ENCODE measurements at places on chromosomes 13 and 19.

- DNase-seq = no peak
Measured at GRCh38 chr19:40601134-40601974, at the start of gene LTBP4. LTBP4 (plus strand) TSS chr19:40601369; CDS start chr19:40601388, 19 bp downstream.

- no peak for DNase-seq
Measured at GRCh38 chr19:35249146-35249847, 495 bp downstream of the LSR start.

DNA sequence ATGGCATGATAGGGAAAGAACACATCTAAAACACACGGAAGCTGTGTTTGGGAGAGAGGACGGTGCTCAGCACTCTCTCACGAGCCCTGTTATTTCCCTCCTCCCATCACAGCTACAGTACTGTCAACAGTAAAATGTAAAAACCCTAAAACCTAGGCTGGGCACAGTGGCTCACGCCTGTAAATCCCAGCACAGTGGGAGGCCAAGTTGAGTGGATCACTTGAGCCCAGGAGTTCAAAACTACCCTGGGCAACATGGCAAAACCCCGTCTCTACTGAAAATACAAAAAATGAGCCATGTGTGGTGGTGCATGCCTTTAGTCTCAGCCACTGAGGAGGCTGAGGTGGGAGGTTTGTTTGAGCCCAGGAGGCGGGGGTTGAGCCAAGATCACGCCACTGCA, 54.8 kb downstream of the FOXO1 start:
- DNase-seq = no peak

GRCh38 chr13:31982124-31982523, 49.5 kb upstream of the FRY start:
- DNase-seq = no peak

GRCh38 chr13:33466262-33466661, 180.7 kb upstream of the STARD13 start:
- no peak for DNase-seq

DNA sequence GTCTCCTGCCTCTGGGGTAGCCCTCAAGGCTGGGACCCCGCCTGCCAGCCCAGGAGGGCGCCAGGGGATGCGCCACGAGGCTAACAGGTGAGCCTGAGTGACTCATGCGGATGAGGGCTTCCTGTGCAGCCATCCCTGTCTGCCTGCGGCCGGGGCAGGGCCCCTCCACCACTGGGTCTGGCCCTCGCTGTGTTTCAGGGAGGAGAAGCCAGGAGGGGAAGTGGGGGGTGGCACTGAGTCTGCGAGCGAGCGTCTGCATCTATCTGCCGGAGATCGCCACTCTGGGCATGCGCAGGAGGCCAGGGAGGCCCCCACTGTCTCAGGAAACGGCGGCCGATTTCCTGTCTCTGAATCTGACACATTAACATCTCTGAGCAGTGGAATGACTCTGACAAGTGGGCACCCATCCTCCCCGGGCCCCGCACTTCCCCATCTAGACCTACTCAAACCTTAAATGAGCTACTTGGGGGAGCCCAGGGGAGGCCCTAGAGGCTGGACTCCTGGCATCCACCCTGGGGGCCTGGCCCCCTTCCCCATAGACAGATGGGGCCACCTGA, 19.7 kb downstream of the RFX1 start:
- DNase-seq = peak; percentile 99

GRCh38 chr19:19425170-19425875, 19.8 kb downstream of the GATAD2A start:
- DNase-seq = no peak

GRCh38 chr19:5824751-5825150, 14.8 kb downstream of the FUT6 start:
- no peak for DNase-seq

DNA sequence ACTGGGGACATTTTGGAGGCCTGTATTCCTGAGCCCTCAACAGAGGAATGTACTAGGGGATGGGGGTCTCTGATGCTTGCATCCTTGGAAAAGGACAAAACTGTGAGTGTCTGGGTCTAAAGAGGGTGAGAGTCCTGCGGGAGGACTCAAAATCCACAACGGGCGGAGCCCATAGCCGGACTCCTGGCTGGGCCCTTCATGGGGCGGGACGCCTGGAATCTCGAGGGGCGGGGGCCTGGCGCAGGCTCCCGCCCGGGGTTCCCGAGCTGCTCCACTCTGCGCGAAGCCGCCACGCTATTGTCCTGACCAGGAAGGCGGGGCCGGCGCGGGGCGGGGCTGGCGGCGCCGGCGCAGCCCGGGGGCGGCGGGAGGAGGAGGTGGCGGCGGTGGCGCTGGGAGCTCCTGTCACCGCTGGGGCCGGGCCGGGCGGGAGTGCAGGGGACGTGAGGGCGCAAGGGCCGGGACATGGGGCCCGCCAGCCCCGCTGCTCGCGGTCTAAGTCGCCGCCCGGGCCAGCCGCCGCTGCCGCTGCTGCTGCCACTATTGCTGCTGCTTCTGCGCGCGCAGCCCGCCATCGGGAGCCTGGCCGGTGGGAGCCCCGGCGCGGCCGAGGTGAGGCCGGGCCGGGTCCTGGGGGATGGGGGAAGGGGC, at the start of gene APLP1:
Gene APLP1 (plus strand): TSS at position 403 of the 651 bp plus-strand sequence. CDS start 63 bp downstream, at position 466.
- peak; percentile 70 for DNase-seq

DNA sequence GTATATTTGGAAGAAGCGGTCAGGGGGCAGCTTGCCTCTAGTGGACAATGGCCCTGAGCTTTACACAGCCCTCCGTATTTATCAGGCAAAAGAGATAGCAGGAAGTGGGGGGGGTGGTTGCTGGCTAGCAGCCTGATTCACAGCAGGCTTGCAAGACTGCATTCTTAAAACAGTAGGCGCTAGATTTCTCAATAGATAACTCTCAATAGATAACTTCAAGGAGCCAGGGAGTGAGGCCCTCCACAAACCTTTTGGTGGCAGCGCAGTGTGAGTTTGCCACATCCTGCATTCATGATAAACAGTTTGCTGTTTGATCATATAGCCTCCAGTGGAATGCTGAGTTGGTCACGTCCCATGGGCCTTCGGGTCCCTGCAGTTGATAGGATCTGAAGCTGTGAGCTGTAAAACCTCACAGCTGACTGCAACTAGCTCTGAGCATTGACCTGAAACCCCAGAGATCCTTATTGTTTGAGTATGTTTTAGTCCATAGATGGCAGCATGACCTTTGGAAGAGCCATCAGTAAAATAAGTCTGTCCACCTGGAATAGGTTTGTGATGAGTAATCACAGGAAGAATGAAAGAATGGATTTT, 12.2 kb downstream of the FPR3 start:
- DNase-seq = no peak

DNA sequence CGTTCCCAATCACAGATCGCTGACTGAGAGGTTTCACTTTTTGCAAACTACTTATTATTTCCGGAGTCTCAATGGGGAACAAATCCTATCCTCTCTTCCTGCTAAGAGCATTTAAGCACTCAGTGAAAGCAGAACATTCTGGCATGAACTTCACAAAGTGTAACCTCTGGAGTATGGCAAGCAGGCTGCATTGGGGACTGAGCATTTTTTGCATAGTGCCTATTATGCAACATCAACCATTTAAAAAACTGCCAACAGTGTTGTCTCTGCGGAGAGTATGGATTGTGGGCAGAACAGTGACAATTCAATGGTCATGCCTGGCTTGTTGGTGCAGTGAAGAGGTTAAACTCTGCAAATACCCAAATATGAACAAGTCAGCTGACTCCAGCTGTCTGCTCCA, 484.6 kb downstream of the OLFM4 start:
- DNase-seq = no peak

- DNase-seq = no peak
Measured at GRCh38 chr19:56562766-56563165, 4.5 kb upstream of the ZNF470 start.

GRCh38 chr19:16037424-16038195, 38.7 kb upstream of the TPM4 start:
- no peak for DNase-seq

DNA sequence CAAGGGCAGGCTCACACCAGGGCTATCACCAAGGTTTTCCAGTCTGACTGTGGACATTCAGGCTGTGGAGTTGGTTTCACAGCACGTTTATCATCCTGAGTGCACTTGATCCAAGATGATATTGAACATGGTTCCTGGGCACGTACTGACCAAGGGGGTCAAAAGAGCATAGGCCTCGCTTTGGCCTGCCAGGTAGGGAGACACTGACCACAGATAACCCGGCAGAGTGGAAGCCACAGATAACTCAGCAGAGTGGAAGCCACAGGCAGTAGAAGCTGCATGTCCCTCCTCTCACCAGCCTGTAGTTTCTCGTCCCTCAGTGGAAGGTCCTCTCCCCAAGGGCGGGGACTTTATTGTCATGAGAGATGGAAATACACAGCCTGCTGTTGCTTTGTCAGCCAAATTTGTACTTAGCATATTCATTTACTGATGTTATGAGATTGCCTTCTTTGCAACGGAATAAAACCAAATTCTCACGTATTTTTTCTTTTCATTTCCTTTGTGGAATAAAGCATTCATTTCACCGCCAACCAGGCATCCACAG, 8.8 kb upstream of the KRTDAP start:
- DNase-seq = no peak

DNA sequence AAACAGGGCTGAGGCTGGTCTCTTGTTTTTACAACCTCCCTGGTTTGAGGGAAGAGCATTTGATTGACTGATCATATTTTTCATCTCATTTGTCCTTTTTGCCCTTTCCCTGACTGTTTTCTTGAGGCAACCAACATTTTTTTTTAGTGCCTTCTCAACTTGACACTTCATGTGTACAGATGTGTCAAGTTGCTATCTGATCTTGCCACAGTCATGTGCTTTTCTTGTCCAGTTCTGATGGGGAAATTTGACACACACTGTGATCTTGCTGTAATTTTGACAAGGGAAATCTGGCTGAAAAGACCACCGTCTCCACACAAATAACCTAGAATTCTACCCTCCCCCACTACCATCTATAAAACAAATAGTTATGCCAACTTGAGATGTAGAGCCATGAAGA, 329.6 kb downstream of the KCTD12 start:
- no peak for DNase-seq

DNA sequence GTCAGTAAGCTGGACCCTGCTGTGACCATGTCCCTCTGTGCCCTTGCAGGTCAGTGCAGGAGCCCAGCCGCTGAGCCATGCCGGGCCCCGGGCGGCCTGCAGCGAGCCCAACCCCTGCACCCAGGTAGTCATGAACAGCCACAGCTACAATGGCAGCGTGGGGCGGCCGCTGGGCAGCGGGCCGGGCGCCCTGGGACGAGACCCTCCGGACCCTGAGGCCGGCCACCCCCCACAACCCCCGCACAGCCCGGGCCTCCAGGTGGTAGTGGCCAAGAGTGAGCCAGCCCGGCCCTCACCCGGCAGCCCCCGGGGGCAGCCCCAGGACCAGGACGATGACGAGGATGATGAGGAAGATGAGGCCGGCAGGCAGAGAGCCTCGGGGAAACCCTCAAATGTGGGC, 6.9 kb downstream of the KCNN1 start:
- no peak for DNase-seq

- DNase-seq = no peak
Measured at GRCh38 chr13:41931337-41931736, 29.6 kb downstream of the VWA8 start.

- DNase-seq = no peak
Measured at GRCh38 chr13:27183561-27184147, 12.0 kb upstream of the USP12 start.

DNA sequence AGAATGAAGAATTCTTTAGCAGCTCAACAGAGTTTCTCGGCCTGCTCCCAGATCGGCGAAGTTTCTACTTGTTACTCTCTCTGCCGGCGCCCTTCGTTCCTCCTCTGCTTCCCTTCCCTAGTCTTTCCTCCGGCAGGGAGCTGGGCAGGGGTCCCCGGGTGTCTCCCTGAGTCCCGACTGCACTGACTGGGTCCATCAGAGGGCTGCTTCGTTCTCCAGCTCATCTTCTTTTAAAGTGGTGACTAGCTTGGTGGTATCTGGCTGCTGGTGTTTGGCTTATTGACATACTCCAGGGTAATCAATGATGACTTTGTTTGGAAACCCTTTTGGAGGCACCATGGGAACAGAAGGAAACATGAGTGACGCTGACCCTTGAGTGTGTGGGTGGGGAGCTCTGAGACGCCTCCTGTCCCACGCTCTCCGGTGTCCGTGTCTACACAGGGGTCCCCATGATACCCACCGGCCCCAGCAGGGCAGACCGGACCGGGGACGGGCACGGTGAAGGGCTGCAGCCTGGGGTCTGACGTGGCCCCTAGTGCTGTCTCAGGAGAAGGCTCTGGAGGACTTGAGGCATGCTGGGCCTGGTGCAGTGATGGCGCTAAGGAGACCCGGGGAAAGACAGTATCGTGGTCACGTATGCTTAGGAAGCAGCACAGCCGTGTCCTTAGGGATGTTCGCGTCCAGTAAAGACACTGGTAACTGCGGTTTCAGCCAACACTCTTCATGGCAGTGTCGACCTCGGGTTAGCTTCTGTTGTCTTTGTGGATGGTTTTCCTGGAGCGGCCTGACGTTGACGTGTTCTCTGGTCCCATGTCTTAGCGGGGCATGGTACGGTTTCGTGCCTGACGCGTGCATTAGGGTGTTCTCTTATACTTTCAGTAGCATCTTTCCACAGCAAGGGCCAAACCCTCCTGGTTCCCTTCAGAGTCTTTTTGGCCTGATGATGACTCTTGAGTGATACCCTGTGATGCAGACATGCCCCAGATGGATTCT, 23.8 kb downstream of the NAXD start:
- no peak for DNase-seq

GRCh38 chr13:112010714-112011113, 56.2 kb upstream of the SOX1 start:
- DNase-seq = no peak

DNA sequence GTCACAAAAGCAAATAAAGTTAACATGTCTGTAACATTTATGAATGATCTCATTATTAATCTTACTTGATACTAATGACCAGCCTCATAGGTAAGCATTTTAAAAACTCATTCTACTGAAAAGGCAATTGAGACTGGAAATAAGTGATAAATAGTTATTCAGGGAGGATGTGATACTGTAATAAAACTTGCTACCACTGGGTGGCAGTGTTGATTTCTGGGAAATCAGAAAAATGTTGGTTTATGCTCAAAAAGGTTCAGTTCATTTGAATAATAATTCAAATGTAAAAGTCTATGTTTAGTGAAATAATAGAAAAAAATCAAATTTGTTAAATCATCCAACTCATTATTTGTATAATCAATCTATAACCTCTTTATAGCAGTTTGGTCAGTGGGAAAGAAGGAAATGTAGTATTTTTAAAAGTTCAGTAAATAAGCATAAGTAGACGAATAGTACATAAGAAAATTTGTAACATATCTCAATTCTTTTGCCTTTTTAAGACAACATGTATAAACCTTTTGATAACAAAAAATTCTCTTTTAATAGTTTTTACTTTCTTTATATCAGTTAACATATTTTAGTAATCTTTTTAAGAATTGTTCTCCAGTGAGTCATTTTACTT, 9.6 kb downstream of the ABHD13 start:
- no peak for DNase-seq

DNA sequence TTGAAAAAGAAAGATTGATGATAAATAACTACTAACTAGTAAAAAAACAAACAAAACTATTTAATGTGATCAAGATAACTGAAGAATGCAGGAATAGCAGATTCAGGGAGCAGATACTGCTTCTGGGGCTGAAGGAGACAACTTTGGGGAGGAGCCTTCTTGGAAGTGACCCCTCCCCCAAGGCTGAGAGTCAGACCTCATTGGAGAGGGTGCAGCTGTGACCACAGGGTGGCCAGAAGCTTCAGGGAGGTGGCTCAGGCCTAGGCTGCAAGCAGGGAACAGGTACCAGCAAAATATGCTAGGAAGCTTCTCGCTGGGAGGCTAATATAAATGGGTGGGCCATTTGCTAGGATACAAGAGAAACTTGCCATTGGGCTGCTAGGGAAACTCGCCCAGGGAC, 149.9 kb downstream of the MYO16 start:
- DNase-seq = no peak

- DNase-seq = no peak
Measured at GRCh38 chr19:17944301-17944700, 11.5 kb downstream of the CCDC124 start.

All from activated CD4-positive, alpha-beta memory T cell treated with anti-CD3 and anti-CD28 coated beads, Interleukin-2, amount 10 ng/mL, durations not matched to agents 7 days and 5 days (primary cell).